ENCODE measurements at places on chromosomes 5 and 9.

DNA sequence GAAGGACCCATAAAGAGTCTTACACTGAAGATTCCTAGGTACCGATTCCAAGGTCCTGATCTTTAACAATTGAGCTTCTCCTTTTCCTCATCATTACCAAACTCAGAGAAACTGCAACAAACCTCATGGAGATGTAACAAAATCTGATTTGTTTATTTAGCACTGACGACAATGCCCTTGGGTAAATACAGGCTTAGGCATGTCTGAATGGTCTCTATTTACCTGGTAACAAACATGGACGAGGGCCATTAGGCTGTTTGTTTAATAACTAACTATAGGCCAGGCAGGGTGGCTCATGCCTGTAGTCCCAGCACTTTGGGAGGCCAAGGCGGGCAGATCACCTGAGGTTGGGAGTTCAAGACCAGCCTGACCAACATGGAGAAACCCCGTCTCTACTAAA, 333.3 kb downstream of the AGTPBP1 start:
- no peak for DNase-seq

GRCh38 chr5:136004436-136004835, 24.4 kb upstream of the TGFBI start:
- no peak for DNase-seq

DNA sequence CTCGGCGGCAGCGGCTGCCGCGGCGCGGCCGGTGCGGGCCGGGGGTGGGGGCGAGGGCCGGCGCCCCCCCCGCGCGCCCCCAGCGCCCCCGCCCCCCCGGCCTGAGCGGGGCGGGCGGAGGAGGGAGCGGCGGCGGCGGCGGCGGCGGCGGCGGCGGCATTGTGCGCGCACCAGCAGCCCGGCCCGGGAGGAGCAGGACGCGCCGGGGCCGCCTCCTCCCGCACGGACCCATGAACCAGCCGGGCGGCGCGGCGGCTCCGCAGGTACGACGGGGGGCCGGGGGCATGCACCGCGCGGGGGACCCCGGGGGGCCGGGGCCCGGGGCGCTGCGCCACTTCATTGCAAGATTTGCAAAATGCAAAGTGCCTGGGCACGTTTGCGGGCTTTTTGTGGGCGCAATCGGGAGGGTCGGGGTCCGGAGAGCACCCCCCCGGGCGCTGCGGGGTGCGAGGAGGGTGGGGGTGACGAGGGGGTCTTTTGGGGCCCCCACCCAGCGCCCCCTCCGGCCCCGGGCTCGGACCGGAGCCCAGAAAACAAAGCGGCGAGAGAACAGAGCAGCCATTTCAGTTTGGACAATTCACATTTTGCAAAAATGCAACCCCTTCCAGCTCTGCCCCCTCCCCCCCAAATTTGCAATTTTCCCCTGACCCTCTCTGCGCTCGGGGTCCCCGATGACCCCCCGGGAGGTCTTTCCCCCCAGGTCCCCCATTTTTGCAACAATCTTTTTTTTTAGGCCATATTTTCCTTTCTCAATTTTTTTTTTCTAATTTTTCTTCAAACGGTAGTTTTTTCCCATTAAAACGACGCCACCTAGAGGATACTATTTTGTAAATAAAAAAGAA, at the start of gene ZNF618:
TSS of gene ZNF618 (plus strand) at position 159 of the 842 bp plus-strand sequence. CDS start at position 231, 72 bp downstream.
- peak; percentile 36 for DNase-seq

DNA sequence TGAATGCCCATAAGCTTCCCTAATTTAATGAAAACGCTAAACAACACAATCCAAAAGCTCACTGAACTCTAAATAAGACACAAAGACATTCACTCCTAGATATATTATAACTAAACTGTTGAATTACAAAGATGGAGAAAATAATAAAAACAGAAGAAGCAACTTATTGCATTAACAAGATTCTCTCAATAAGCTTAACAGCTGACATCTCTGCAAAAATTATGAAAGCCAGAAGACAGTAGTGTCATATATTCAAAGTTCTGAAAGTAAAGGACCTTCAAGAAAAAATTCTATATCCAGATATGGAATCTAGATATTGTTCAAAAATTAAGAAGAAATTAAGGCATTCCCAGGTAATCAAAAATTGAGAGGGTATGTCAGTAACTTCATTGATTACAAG, 957.8 kb upstream of the TYRP1 start:
- no peak for DNase-seq

- no peak for DNase-seq
Observed at GRCh38 chr5:98109561-98110006, 663.9 kb upstream of the RGMB start.

DNA sequence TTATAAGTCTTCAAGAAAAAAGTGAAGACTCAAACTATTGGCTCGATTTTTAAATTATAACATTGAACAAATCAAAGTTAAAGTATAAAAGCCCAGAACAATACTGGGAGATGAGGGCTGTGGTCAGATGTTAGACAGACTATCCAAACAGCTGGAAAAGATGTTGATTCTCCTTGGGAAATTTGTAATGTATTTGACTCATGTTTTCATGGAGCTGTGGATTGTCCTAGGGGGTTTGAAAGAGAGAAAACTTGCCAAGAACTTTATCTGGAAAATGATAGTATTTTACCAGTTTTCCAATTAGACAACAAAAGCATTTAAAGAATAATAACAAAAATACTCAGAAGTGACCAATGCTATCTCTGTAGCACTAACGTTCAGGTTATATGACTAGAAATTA, 339.2 kb downstream of the ARL15 start:
- no peak for DNase-seq

DNA sequence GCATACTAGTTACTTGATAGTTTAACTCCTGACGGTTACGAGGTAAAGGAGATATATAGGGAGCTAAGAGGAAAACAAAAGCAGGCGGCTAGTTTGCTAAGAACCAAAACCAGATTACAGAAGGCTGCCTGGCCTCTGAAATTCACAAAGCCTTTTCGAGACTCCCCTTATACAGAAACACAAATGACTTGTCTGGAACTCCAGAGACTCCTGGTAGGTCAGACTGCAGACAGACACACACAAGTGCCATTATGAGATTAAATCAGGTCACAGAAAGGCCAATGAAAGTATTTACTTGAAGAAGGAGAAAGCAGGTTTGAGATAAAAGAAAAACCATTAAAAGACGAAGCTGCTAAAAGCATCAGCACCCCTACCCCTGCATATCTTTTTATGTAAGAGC, 142.5 kb upstream of the LRRTM2 start:
- no peak for DNase-seq

- no peak for DNase-seq
Observed at GRCh38 chr5:172548981-172549687, 91.9 kb upstream of the NEURL1B start.

GRCh38 chr9:122058709-122059108, 34.4 kb downstream of the TTLL11 start:
- no peak for DNase-seq

DNA sequence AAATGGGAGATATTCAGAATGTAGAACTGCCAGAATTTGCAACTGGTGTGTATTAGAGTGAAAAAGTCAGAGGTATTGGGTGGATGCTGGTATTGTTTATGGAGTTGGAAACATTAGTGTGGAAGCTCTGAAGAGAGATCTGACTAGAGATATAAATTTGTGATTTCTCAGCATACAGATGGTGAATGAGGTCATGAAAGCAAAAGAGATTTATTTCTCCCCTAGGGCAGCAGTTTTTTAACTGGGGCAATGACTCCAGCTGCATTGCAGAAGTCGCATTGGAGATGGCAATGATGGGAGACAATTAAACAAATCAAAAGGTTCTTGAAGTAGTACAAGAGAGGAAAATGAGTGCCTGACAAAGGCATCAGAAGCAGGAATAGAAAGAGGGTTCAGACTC, 64.9 kb downstream of the CETN3 start:
- no peak for DNase-seq

DNA sequence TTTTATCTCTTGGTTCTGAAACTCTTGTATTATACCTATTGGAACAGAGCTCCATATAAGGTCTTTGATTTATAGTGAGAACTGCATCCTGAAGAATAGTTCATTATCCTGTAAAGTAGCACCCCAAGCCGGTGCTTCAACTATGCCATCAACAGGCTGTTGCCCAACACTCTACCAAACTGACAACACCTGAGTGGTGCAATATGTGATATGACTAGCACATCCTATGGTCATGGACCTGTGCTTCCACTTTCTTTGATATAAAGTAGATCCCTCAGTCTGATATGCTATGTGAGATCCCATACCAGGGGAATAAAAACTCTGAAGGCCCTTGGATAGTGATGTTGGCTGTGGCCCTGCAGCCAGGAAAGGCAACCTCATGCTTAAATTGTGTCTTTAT, 15.8 kb downstream of the CSF2 start:
- no peak for DNase-seq

GRCh38 chr9:74499770-74500583, 2.8 kb downstream of the RORB start:
- no peak for DNase-seq

- DNase-seq = peak; percentile 22
Observed at GRCh38 chr5:73393611-73394489, 54.7 kb downstream of the FOXD1 start.

DNA sequence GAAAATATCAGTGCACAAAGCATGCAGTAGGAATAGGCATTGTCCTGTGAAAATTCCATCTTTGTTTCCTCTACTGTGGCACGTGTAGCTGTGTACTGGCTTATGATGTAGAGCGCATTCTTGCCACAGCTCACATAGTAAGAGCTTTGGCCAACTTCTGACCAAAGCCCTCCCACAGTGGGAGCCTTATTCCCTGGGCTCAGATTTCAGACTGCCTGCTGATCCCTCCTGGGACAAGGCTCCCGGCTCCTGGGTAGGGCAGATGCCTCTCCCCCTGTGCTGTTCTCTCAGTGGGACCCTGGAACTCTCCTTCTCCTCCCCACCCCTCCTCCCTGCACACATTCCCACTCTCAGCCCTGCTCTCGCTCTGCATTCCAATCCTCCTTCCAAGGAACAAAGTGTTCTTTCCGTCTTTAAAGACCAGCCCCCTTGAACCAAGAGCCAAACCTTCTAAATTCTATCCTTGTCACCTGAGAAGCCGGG, 17.5 kb downstream of the LCP2 start:
- no peak for DNase-seq

DNA sequence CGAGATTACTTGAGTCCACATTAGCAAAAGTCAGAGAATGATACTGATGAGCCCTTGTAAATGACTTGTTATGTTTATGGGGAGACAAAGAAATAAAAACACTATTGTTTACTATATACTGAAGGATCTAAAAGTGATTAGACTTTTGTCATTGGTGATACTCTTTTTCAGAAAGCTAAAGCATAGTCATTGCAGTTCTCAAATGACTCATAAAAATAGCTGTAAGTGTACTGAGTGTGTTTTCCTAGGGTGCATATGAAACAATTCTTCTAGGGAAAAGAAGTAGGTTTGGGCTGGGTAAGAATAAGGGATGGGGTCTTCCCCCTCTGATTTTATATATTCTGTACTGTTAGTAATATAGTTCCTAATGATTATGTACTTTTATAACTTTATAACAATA, 32.6 kb downstream of the WDR36 start:
- no peak for DNase-seq

- DNase-seq = no peak
Observed at GRCh38 chr5:78500871-78501270, 140.5 kb downstream of the SCAMP1 start.

- DNase-seq = no peak
Observed at GRCh38 chr9:136867917-136868316, 1.8 kb upstream of the EDF1 start.

DNA sequence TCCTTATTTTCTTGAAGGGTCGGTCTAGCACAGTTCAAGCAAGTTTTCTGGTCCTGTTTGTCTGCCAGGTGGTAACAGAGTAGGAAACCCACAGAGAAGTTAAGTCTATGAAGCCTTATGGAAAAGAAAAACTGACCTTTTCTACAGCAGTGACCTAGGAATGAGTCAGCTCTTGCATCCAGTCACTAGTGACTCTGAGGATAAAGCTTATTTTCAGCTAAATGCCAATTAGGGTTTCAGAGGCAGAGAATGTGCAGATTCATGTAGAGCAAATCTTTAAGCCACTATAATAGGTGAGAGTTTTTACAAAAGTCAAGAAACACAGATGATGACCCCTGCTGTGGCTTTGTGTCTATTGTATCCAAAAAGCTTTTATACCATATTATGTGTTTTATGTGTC, 100.7 kb downstream of the CWC27 start:
- DNase-seq = peak; percentile 28

Data from ACHN (cell line).